Stimulated activated CD4-positive, alpha-beta T cell treated with anti-CD3 and anti-CD28 coated beads, Interleukin-1b, Interleukin-23, amount 100 ng/mL, for 1 hour (primary cell): ENCODE measurements at places on chromosomes 6 and 20.

DNA sequence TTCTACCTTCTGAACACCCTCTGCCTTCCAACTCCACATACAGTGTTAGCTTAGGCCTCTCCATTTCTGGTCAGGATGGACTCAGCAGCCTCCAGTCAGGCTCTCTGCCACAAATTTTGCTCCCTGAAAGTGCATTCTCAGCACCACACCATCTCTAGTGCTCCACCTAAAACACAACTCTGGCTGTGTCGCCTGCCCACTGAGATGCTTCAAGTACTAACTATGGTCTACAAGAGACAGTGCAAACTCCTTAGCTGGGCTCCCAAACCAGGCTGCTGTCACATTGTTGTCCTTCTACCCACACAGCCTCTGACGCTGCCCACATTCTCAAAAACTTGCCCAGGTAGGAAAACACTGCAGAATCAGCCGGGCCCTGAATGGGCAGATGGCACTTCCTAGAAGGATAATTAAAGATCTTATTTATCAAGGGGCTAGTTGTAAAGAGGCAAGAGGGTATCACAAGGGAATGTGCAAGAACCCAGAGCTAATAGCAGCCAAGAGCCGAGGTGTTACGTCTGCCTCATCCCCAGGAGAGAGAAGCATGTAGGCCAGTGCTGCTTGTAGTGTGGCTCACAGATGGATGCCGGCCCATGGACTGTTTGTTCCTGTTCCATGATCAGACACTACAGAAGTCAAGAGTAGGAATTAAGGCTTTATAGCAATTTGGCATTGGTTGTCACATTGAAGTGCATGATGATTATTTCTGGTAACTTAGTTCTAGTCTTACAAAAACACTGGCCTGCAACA, 189.7 kb downstream of the LRFN2 start:
- DNase-seq, result no peak

DNA sequence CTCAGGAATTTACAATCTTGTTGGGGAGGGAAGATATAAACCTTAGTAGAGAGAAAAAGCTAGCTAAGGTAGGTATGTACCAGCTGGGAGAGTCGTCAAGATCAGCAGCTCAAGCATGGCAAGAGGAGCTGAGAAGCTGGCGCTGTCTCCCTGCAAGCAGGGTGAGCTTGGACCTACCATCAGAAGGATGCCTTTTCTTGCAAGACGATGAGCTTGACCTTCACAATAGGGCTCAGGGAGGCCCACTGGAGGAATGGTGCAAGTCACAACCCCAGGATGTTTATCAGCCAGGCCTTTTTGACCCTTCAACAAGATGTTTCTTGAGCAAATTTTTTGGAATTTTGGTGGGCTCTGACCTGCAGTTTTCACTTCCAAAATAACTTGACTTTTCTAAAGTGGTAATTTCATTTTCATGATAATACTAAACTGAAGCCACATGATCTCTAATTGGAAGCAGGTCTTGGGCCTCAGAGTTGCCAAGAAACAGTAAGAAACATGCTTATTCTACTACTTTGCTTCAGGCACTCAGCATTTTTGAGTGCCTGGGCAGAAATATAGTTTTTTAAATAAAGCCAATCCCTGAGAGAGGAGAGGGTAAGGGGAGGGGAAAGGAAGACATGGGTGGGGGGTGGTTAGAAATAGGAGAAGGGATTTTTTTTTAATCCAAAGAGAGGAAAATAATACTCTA, 258.1 kb downstream of the CLIC5 start:
- no peak for DNase-seq

- no peak for DNase-seq
Observed at GRCh38 chr6:72760114-72760793, 138.4 kb downstream of the KCNQ5 start.

DNA sequence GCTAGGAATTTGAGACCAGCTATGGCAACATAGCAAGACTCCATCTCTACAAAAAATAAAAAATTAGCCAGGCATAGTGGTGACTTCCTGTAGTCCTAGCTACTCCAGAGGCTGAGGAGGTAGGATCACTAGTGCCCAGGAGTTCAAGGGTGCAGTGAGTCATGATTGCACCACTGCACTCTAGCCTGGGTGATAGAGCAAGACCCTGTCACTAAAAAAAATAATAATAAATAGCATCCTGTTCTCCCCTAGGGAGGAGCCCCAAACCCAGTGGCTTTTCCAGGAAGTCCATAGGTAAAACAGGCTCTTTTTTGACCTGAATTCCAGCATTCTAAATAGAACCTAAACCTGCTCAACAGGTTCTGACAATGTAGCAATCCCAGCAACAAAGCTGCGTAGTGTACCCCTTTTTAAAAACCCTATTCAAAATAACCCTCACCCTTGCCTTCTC, 192.0 kb downstream of the ALDH8A1 start:
- no peak for DNase-seq

GRCh38 chr6:135115834-135116233, 61.2 kb upstream of the HBS1L start:
- no peak for DNase-seq

- no peak for DNase-seq
Observed at GRCh38 chr6:160215232-160215631, 43.4 kb downstream of the SLC22A2 start.

DNA sequence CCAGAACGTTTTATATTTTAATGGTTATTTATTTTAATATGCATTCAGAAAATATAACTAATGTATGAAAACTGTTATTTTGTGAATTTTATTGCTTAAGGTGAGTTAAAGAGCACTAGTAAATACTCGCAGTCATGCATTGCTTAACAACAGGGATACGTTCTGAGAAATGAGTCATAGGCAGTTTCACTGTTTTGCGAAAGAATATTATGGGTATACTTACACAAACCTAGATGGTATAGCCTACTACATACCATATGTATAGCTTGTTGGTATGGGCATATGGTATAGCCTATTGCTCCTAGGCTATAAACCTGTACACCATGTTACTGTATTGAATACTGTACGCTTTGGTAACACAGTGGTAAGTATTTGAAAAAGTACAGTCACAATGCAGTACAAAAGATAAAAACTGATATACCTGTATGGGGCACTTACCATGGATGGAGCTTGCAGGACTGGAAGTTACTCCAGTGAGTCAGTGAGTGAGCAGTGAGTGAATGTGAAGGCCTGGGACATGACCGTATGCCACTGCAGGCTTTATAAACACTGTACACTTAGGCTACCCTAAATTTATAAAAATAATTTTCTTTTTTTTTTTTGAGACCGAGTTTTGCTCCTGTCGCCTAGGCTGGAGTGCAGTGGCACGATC, 38.5 kb downstream of the ARFGEF2 start:
- DNase-seq, result no peak

- DNase-seq, result no peak
Observed at GRCh38 chr20:62984666-62985443, 21.9 kb downstream of the BHLHE23 start.

GRCh38 chr6:168239044-168239773, 80.4 kb downstream of the DACT2 start:
- no peak for DNase-seq
